ENCODE measurements at places on chromosomes 4 and X.
A peak's percentile ranks its signal among the peaks of the same experiment; 100 is the strongest.

DNA sequence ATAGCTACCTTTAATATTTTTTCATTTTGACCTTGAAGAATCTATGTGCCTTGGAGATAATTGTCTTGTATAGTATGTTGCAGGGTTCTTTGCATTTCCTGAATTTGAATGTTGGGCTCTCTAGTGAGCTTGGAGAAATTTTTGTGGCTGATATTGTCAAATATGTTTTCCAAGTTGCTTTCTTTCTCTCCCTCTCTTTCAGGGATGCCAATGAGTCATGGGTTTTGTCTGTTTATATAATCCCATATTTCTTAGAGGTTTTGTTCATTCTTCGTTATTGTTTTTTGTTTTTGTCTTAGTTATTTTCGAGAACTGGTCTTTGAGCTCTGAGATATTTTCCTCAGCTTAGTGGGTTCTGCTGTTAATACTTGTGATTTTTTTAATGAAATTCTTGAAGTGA lies 20.7 kb downstream of the RAB40AL start:
- DNase-seq: no peak

GRCh38 chrX:275967-276580 lies 5.1 kb upstream of the PLCXD1 start:
- DNase-seq: no peak

DNA sequence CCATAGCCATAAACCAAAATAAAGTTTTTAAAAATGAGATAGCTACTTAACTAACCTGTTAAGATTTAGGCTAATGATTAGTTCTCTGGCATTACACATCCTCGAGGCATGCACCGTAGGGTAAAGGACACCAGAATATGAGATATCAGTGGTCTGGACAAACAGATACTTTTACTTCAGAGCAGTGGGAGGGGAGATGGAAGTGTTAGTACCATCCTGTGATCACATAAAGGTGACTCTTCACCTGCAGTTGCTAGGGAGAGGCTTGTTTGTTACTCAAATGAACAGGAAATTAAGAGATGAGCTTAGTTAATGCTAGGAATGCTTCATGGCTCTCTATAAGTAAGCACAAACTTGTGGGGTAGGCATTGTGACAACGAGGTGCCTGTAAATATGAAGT lies 624.4 kb upstream of the MAGEB2 start:
- DNase-seq: no peak

GRCh38 chr4:39638354-39639239 lies at the start of gene SMIM14:
TSS of gene SMIM14 (minus strand) at chr4:39638865. CDS start at chr4:39605145, 33,720 bp downstream.
- peak; percentile 97 for DNase-seq

GRCh38 chr4:53721263-53721662 lies 130.0 kb upstream of the LNX1 start:
- no peak for DNase-seq

DNA sequence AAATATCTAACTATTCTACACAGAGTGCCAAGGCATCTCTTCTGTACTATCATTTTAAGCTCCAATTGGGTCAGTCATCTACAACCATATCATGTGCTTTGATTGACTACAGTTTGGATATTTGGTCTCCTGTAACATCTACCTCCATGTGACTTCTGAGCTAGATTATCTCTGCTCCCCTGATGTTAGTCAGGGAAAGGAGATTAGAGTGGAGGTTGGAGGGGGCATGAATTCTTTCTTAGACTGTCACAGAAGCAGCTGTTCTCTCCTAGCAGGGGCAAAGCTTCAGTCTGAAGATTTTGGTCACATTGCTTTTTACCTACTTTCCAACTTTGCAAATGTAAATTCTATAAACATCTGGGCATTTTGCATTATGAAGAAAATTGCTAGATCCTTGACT lies 62.6 kb upstream of the C4orf54 start:
- DNase-seq: peak; percentile 87

DNA sequence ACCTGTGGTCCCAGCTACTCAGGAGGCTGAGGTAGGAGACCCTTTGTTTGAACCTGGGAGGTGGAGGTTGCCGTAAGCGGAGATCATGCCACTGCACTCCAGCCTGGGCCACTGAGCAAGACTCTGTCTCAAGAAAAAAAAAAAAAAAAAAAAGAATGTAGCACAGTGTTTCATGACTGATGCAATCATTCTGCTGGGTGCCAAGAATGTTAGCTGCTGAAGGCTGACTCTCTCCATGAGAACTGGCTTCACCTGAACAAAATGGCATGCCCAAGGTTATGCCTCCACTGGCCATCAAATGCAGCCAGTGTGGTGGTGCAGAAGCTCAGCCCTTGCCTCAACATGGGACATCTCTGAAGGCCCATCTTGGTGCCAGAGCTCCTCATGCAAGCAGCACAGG lies 412.1 kb downstream of the ADAM29 start:
- no peak for DNase-seq

DNA sequence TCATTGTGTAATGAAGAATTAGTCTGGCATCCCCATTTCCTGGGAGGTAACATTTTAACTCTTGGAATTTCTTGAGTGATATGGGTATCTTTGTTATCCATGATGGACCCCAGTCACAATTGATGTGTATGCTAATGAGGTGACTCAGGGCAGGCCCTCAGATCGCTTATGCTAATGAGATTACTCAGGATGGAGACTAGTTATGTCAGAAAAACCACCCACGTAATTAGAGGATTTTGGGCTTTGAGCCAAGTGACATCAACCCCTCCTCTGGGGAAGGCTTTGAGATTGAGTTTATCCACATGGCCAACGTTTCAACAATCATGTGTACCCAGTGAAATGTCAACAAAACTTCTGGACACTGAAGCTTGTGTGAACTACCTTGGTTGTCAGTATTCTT lies 772.7 kb downstream of the STPG2 start:
- peak; percentile 44 for DNase-seq

- no peak for DNase-seq
Measured at GRCh38 chr4:18049446-18049845, 27.9 kb upstream of the LCORL start.

DNA sequence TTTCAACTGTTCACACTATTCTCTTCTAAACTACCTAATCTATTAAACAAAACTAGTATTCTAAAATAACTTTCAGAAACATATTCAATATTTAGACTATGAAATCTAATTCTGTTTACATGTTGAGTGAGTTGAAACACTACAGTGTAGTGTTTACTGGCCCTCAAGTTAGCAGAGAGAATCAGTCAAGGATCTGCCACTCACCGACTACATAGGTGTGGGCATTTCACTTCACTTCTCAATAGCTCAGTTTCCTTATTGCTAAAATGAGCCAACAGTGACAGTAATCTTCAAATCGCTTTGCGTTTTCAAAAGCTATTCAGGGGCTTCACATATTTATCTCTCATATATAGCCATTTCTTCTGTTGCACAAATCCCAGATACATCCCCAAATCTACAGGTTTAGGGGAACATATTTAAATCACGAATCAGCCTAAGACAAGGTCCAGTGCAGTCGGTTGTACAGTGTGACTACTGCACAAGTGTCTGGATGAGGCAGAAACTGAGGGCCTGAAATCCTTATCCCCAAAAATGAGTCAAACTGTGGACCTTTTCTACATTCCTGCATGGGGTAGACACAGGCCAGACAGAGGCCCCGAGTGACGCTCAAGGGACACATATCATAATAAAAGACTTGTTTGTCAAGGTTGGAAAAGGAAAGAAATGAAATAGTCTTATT lies 129.8 kb downstream of the PPP3CA start:
- DNase-seq: no peak

- DNase-seq: no peak
Measured at GRCh38 chr4:1539859-1540600, 133.8 kb upstream of the NKX1-1 start.

- no peak for DNase-seq
Measured at GRCh38 chrX:73977542-73978169, 326.3 kb upstream of the ZCCHC13 start.

DNA sequence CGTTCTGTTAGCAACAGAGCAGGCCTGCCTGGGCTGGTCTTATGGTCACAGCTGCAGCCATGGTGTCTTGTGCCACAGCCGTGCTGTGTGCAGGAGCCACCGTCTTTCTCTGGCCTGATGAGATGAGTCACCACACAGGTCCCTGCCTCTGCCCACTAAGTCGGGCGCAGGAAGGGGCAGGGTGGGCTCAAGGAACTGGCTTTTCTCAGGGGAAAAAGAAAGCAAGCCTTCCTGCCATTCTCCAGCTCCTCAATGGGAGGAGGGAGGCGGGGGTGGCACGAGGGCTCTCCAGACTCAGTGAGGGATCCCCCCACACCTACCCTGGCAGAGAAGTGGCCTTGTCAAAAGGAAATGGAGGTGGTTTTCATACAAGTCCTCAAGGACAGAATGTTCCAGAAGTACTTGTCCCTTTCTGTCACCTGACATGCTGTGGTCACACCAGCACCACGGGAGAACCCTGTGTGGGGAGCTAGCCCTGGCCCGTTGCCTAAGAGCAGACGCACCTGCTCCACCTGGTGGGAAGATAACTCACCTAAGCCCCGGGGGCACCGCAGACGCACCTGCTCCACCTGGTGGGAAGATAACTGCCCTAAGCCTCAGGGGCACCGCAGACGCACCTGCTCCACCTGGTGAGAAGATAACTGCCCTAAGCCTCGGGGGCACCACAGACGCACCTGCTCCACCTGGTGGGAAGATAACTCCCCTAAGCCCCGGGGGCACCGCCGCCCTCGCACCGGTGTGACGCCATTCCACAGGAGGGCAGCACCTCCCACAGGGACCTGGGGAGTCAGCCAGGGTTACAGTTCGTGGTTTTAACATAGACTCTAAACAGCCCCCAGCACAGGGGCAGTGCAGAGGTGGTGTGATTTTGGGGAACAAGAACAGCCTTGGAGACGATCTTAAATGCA lies 18.5 kb downstream of the UVSSA start:
- DNase-seq: no peak

DNA sequence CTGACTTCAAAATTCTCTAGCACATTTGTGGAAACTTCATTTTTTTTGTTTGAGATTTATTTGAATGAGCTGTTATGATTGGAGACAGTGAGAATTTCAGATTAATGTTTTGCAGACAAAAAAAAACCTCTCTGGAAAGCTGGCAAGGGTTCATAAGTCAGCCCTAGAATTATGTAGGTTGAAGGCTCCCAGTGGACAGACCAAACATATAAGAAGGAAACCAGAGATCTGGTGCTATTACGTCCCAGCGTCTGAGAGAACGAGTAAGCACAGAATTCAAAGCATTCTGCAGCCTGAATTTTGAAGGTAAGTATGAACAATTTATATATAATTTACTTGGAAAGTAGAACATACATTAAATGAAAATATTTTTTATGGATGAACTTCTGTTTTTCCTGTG lies at the start of gene AGTR2:
AGTR2 (plus strand) TSS at position 234 of the 400 bp plus-strand sequence. CDS start 1,537 bp downstream, outside the sequence.
- no peak for DNase-seq

DNA sequence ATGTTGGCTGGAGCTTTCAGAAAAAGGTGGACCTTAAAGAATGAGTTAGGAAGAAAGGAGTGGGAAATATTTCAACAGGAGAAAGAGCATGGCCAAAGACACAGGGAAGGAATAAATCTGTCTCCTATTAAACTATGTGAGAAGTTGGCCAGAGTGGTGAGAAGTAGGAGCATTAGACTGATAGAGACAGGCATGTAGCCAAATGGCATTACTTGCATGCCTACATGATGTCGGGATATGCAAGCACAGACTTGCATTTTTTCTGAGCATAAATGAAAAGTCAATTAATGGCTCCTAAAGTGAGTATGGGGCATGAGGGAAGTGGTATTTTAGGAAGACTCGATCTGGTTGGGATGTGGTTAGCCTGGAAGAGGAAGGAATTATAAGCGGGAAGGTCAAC lies 279.6 kb upstream of the PITX2 start:
- no peak for DNase-seq

DNA sequence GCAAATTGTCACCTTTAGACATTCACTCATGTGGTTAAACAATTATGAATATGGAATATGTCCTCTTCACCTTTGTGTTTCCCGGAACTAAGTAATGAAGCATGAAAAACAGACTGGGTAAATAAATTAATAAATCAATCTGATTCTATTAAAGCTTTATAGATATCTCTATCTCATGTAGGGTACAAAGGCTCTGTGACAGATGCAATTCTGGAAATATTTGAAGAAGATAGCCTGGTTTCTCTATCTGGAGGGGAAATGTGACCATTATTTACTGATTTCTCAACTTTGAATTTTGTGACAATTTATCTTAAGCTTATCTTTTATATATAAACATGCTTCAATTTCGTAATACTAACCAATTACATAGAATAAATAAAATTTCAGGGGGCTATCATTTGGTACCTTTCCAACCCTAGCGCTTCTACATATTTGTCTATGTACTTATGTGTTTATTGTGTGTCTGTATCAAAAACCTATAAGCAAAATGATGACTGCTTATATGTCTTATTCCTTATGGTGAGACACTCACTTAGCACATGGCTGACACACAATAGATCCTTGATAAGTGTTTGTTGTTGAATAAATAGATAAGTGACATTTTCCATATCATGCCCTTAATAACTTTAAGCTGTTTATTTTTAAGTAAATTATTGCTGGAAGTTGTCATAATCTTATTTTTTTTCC lies 9.9 kb downstream of the CTSO start:
- DNase-seq: no peak

DNA sequence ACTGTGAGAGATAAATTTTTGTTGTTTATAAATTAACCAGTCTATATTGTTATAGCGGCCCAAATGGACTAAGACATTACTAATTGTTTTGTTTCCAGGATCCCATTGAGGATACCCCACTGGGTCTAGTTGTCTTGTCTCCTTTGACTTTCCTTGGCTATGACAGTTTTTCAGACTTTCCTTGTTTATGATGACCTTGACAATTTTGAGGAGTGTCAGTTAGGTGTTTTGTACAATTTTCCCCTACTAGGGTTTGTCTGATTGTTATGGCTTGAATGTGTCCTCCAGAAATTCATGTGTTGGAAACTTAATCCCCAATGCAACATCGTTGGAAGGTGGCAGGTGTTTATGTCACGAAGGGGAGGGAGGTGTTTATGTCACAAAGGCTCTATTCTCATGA lies 89.6 kb upstream of the PITX2 start:
- DNase-seq: no peak

- peak; percentile 29 for DNase-seq
Measured at GRCh38 chr4:985123-985830, 1.6 kb upstream of the IDUA start.

GRCh38 chr4:56570041-56570440 lies 64.5 kb downstream of the ARL9 start:
- no peak for DNase-seq

- DNase-seq: no peak
Measured at GRCh38 chr4:187098429-187098828, 374.8 kb upstream of the FAT1 start.

All from NCI-H82 (cell line).